T-cell (primary cell): ENCODE measurements at places on chromosomes 5 and 9. TPM values are rescaled to one million over a fixed set of nuclear protein-coding genes. Genes with fewer than 3 reads are reported as not detected.

- no peak overlapping the region for H3K4me3 ChIP-seq
- no peak overlapping the region for H3K27ac ChIP-seq
- no peaks in the 10 kb centered on the region for H3K36me3 ChIP-seq
- H3K4me1 ChIP-seq: no peaks in the 10 kb centered on the region
- H3K27me3 ChIP-seq: no peaks in the 10 kb centered on the region
These were observed 1481.5 kb downstream of the EFNA5 start for GRCh38 chr5:106189121-106189809.

DNA sequence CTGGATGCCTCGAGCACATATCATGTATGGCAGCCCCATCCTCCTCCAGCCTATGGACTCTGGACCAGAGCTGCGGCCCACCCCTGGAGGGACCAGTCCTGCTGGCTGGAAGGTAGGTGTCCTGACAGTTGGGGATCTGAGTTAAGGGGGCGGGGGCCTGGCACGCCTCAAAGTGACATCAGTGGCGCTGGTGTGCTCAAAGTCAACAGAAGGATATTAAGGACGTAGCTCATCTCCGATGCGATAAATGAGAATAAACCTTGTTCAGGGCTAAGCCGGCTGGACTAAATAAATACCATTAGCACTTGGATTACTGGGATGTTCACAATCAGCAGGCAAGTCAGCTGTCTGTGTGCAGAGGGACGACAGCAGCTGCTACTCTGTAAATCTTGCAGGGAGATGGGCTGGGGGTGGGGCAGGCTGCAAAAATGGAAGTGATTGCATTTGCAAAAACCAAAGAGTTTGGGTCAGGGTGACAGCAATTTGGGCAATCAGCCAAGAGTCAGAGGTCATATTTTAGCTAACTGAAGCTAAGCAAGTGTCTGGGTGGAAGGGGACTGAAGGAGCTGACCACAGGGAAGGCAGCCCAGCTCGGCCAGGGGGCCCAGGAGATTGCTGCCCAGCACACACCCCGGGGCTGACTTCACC lies 80.0 kb upstream of the LRRTM2 start:
- no peaks in the 10 kb centered on the region for H3K27me3 ChIP-seq
- H3K4me1 ChIP-seq: peaks cover 18% of the 10 kb centered on the region
- H3K27ac ChIP-seq: no peak overlapping the region
- no peak for DNase-seq

DNA sequence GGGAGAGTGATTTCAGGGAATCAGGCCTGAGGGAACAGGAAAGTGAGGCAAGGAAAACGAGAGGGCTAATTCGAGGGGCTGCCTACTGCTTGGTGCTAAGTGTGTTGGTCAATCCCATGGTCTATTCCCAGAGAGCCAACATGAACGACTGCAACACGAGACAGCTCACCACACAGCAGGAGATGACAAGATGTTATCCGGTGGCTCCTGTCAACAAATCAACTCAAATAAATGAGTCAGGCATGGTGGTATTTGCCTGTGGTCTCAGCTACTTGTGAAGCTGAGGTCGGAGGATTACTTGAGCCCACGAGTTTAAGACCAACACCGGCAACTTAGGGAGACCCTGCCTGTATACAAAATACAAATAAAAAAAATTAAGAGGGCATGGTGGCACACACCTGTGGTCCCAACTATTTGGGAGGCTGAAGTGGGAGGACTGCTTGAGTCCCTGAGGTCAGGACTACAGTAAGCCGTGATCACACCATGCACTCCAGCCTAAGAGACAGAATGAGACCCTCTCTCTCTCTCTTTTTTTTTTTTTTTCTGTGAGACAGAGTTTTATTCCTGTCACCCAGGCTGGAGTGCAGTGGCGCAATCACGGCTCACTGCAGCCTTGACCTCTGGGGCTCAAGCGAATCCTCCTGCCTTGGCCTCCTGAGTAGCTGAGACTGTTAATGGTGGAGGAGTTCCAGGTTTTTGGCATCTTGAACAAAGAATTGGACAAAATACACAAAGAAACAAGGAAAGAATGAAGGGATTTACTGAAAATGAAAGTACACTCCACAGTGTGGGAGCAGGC lies 9.0 kb upstream of the FAF2 start:
- H3K4me3 ChIP-seq: no peak overlapping the region
- peaks cover 10% of the 10 kb centered on the region for H3K27me3 ChIP-seq
- no peak overlapping the region for H3K27ac ChIP-seq
- no peak for DNase-seq
- no peaks in the 10 kb centered on the region for H3K4me1 ChIP-seq
- H3K36me3 ChIP-seq: no peaks in the 10 kb centered on the region

- DNase-seq: no peak
- H3K36me3 ChIP-seq: peaks cover 5% of the 10 kb centered on the region
These were observed 26.7 kb downstream of the ERGIC1 start for GRCh38 chr5:172860520-172861443.

DNA sequence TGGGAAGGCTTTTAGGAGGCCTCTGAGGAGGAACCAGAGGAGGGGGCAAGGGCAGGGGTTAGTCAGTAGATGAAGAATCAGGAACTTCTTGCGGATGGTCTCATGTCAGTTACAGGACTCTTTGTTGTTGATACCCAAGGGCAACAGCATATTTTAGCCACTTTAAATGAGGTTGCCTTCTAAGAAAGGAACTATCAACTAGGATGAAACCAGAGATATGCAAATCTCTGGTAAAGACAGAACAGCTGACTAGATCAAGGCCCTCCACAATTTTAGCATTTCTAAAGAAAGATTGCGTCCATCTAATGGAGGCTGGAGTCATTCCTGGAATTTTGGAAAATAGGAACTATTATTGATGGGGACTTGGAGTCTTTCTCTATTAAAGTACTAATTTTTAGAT lies 57.7 kb upstream of the KLF4 start:
- H3K4me3 ChIP-seq: no peak overlapping the region
- H3K4me1 ChIP-seq: no peaks in the 10 kb centered on the region
- DNase-seq: no peak
- H3K27me3 ChIP-seq: no peaks in the 10 kb centered on the region

- DNase-seq: no peak
- H3K36me3 ChIP-seq: no peaks in the 10 kb centered on the region
- no peaks in the 10 kb centered on the region for H3K27me3 ChIP-seq
- no peak overlapping the region for H3K4me3 ChIP-seq
- peaks cover 9% of the 10 kb centered on the region for H3K4me1 ChIP-seq
- no peak overlapping the region for H3K27ac ChIP-seq
These were observed 12.7 kb downstream of the FAT2 start for GRCh38 chr5:151578326-151579025.

RANBP17 gene
- total RNA-seq: not detected

- peak overlapping the region; percentile 67 for H3K4me3 ChIP-seq
- no peaks in the 10 kb centered on the region for H3K36me3 ChIP-seq
- peak overlapping the region; percentile 46 for H3K27ac ChIP-seq
- DNase-seq: peak; percentile 29
- peaks cover 57% of the 10 kb centered on the region for H3K4me1 ChIP-seq
These were observed 644 bp downstream of the BRD3 start for GRCh38 chr9:134066913-134067851.

GRCh38 chr9:36820392-36820861 lies 213.6 kb downstream of the PAX5 start:
- H3K27ac ChIP-seq: no peak overlapping the region
- no peak for DNase-seq
- H3K4me3 ChIP-seq: no peak overlapping the region
- H3K4me1 ChIP-seq: no peaks in the 10 kb centered on the region
- no peaks in the 10 kb centered on the region for H3K36me3 ChIP-seq

GTF2H2 gene
- total RNA-seq: 22.4 TPM

ECM2 gene
- total RNA-seq: not detected

DMRT3 gene
- total RNA-seq: not detected

GRCh38 chr9:96559339-96559943 lies 60.2 kb downstream of the CDC14B start:
- H3K4me3 ChIP-seq: no peak overlapping the region
- no peaks in the 10 kb centered on the region for H3K4me1 ChIP-seq
- no peak overlapping the region for H3K27ac ChIP-seq
- H3K36me3 ChIP-seq: no peaks in the 10 kb centered on the region
- no peak for DNase-seq
- no peaks in the 10 kb centered on the region for H3K27me3 ChIP-seq

- H3K4me1 ChIP-seq: peaks cover 34% of the 10 kb centered on the region
These were observed 19.9 kb downstream of the NOTCH1 start for GRCh38 chr9:136525841-136526499.
